ENCODE measurements at places on chromosomes 16 and 17.

DNA sequence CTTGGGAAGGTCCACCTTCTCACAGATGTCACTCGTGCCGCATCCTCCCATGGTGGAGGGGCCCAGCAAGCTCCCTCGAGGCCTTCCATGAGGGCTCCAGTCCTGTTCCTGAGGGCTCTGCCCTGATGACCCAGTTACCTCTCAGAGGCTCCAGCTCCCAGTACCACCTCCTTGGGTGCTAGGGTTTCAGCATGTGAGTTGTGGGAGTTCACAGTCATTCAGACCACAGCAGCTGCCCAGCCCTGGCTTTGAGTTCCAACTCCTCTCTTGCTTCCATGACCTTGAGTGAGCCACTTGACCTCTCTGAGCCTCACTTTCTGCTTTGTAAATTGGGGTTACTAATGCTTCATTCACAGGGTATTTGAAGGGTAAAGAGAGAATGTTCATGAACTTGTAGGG lies 37.1 kb upstream of the LGALS9 start:
- no peak for DNase-seq

- DNase-seq = no peak
Observed at GRCh38 chr17:18160128-18160856, 23.3 kb upstream of the ALKBH5 start.

DNA sequence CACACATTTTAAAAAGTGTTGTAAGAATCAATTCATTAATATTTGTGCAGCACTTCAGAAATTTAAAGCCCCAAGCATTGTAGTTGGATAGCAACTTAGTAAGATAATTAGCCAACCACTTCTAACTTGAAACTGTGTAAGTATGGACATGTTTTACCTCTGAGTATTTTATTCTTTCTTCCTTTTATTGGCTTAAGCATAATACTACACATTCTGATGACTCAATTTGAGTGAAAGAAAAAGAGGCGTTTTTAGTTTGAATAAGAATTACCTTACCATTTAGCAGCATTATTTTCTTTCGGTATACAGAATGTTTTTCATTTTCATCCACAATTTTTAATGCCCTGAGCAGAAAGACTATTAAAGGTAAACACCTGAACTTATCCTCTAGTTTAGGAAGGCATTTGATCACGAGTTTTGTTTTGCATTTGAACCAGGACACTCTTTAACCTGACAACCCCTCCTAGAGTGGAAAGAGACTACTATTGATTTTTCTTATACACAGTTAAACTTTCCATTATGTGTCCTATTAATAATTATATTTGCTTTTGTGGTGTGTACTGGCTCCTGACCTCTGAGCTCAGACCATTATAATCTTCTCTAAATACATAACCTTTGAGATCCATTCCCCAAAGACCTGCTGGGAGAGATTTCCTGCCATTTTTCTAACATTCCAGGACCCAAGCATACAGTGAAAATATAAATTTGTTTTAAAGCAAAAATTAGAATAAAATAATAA lies 9.2 kb downstream of the NACA2 start:
- no peak for DNase-seq

- no peak for DNase-seq
Observed at GRCh38 chr17:71970312-71970711, 150.5 kb upstream of the SOX9 start.

GRCh38 chr17:64938925-64939474 lies 19.7 kb upstream of the LRRC37A3 start:
- DNase-seq = no peak

- DNase-seq = no peak
Observed at GRCh38 chr16:89453501-89454321, 36.6 kb downstream of the ANKRD11 start.

- DNase-seq = no peak
Observed at GRCh38 chr17:46771561-46772474, 46.7 kb downstream of the WNT3 start.

GRCh38 chr16:84810518-84811273 lies 9.1 kb upstream of the CRISPLD2 start:
- DNase-seq = no peak

DNA sequence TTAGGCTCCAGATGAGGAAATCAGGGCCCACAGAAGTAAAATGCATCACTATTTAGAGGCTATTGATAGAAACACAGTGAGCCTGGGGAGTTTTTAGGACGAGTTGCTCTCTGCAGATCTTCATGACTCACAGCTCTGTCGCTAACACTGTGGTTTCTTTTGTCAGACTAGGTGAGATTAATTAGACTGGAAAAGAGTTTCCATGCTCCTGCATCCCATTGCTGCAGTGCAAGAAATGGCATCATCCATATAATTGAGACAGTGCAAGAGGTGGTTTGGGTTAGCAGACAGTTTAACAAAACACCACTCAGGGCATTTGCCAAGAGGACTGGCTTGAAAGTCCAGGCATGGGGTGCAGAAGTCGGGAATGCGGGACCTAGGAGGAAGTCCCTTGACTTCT lies 198.8 kb upstream of the CACNG5 start:
- no peak for DNase-seq

GRCh38 chr17:57413848-57414651 lies 157.7 kb downstream of the MSI2 start:
- DNase-seq = no peak

- no peak for DNase-seq
Observed at GRCh38 chr17:81577278-81578000, 25.3 kb upstream of the FAAP100 start.

DNA sequence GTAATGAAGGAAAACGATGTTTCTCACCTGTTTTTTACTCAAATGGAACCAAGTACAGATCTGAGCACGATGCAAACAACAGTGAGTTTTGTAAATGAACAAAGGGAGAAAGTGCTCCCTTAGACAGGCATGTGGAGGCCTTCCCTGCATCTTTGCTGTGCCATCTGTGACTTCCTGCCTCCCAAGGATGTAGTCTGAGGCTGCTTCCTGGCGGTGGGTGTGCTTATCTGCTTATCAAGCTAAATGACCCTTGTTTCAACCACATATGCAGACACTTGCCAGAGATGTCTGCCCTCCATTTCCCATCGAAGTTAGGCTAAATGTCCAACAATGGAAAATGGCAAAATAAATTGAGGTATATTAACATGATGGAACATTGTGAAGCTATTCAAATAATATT lies 34.6 kb downstream of the RGS9 start:
- DNase-seq = no peak

DNA sequence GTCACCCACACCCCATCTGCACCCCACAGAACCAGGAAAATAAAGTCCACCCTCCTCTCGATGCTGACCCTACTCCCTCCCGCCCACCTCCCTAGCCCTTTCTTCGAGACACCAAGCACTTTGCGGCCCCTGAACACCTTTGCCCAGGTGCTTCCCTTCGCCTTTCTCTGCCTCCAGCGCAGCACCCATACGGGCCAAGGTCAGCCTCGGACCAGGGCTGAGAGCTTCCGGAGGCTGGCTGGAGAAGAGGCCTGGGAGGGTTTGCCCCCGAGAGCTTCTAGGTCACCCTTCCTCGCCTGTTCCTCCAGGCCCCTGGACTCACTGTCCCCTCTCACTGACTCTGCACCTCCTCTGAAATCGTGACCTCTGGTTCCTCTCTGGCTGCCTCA lies 2.7 kb upstream of the NHERF2 start:
- DNase-seq = no peak

DNA sequence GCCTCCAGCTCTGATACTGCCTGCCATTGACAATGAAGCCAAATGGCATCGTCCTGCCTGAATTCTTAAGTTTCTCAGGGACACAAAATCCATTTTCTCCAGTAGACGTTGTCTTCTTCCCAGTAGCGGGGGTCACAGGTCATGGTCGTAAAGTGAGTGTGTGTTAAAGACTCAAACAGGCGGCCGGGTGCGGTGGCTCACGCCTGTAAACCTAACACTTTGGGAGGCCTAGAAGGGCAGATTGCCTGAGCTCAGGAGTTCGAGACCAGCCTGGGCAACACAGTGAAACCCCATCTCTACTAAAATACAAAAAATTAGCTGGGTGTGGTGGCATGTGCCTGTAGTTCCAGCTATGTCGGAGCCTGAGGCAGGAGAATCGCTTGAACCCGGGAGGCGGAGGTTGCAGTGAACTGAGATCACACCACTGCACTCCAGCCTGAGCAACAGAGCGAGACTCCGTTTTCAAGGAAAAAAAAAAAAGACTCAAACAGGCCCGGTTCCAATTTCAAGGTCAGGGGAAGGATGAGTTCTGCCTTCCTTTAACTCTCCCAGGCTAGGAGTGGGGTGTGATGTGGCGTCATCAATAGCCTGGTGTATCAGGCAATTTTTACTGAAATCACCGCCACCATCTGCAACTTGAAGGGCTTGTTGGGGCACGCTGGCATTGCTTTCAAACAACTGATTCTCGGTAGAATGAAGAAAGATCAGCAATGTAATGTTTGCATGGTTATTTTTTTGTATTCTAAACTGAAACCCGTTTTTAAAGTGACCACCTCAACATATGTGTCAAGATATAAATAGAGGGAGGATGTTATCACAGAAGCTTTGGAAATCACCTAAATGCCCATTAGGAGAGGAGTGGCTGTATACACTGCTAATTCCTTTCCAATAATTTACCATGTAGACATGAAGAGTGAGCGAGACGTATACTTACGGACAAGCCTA lies 91.0 kb downstream of the WSCD1 start:
- DNase-seq = no peak

GRCh38 chr17:43831633-43832032 lies 1.3 kb downstream of the MPP3 start:
- no peak for DNase-seq

DNA sequence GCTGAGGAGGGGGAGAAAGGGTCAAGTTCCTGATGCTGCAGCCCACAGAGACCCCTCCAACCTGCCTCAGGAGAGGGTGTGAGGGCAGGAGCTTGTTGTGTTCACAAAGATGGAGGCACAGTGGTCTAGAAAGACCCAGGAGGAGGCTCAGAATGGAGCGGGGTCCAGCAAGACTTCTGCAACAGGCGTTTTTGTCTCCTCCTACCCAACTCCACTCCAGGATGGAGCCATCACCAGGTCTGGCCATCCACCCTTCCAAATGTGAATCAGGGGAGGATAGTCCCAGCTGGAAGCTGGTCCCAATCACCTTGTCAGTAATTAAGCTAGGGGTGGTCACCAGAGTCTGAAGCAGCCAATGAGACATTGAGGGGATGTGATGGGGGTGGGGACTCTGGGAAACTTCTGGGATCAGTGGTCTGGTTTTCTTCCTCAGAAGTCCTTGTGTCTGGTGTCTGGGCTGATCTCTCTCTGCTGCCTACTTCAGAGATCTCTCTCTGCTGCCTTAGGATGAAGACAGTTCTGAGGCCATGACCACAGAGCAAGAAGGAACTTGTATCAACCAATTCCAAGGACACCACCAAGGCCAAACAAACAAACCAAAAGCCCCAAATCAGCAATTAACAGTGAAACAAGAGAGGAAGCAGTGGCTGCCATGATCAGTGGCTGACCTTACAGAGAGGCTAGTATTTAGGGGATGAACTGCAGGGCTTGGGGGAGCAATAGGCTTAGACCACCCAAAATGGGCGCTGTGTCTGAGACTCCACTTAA lies 14.5 kb downstream of the CD300LB start:
- no peak for DNase-seq

- no peak for DNase-seq
Observed at GRCh38 chr16:67675999-67676398, 9.4 kb downstream of the C16orf86 start.

DNA sequence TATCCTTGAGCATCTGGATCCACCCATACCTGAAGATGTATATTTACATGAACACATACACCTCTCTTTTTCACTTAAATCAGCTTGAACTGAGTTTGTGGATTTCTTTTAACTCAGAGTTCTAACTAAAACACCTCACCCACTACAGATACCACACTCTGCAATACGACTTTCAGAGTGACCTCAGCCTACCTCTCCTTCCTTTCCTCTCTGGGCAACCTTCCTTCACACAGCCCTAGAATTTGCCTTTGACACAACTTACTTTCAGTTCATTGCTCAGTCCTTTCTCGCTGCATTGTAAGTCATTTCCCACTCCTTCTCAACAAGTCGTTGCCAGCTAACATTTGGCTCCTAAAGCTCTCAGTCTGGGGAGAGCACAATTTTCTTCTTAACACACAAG lies 151.9 kb upstream of the IRX3 start:
- no peak for DNase-seq

DNA sequence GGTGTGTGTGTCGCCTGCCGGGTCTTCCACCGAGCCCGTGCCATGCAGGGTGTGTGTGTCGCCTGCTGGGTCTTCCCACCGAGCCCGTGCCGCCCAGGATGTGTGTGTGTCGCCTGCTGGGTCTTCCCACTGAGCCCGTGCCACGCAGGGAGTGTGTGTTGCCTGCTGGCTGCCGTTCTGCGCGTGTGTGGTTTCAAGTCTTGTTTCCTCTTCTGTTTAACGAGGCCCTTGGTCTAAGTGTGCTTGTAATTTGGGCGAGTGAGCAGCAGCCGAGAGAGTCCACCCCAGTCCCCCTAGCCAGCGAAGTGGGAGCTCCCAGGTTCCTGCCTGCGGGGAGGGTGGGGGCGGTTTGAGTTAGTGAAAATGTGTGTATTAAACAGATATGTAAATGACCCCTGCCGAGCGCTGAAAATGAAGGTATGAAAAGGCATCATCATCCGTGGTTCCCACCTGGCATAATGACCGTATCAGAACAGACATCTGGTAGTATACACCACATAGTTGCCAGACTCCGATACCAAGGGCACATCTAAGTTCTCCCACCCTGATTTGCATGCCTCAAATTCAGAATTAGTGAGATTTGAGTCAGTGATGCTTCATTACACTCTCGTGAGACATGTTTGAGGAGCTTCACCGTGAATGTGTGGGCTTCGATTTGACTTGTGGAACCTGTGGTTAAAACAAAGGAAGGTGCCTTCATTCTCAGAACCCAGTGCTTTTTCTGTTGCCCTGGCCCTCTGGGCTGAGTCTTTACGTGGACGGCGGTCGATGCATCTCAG lies 114.5 kb upstream of the CHMP6 start:
- no peak for DNase-seq

- no peak for DNase-seq
Observed at GRCh38 chr17:7894226-7894625, 5.6 kb downstream of the CHD3 start.

All from cortex of kidney (tissue), 1 donor.